Smooth muscle cell of trachea (primary cell): ENCODE measurements at places on chromosomes 7 and 10. TPM values are rescaled to one million over a fixed set of nuclear protein-coding genes. Genes with fewer than 3 reads are reported as not detected.

Gene ZPBP
- total RNA-seq, result not detected in 2 replicates

Gene LRRC18
- total RNA-seq, result under 0.01 and 0.29 TPM in 2 replicates

Gene SNX10
- 0.15 and 0.17 TPM in 2 replicates for total RNA-seq

Gene CLDN3
- 0.33 TPM in 1 of 2 replicates, not detected in the other for total RNA-seq

Gene CALHM1
- not detected in 2 replicates for total RNA-seq

Gene CALY
- total RNA-seq, result 0.33 TPM in 1 of 2 replicates, not detected in the other

Gene BMPER
- total RNA-seq, result 2.9 and 11.2 TPM in 2 replicates

Gene HMX2
- total RNA-seq, result not detected in 2 replicates

Gene COL1A2
- 5,033 and 9,631 TPM in 2 replicates for total RNA-seq

Gene MBLAC1
- 2.5 and 3.6 TPM in 2 replicates for total RNA-seq

Gene SPDYE2B
- not detected in 2 replicates for total RNA-seq

Gene FAM221A
- 1.6 and 2.8 TPM in 2 replicates for total RNA-seq

Gene DIP2C
- 17.0 and 21.8 TPM in 2 replicates for total RNA-seq

Gene C7orf33
- not detected in 2 replicates for total RNA-seq

Gene MOGAT3
- not detected in 2 replicates for total RNA-seq

Gene OR2A2
- not detected in 2 replicates for total RNA-seq

Gene PPP1R17
- not detected in 2 replicates for total RNA-seq

Gene CLRN3
- not detected in 2 replicates for total RNA-seq
